ENCODE measurements at places on chromosomes 5 and 9.

GRCh38 chr5:100762108-100762507, 141.0 kb downstream of the ST8SIA4 start:
- no peak for DNase-seq

DNA sequence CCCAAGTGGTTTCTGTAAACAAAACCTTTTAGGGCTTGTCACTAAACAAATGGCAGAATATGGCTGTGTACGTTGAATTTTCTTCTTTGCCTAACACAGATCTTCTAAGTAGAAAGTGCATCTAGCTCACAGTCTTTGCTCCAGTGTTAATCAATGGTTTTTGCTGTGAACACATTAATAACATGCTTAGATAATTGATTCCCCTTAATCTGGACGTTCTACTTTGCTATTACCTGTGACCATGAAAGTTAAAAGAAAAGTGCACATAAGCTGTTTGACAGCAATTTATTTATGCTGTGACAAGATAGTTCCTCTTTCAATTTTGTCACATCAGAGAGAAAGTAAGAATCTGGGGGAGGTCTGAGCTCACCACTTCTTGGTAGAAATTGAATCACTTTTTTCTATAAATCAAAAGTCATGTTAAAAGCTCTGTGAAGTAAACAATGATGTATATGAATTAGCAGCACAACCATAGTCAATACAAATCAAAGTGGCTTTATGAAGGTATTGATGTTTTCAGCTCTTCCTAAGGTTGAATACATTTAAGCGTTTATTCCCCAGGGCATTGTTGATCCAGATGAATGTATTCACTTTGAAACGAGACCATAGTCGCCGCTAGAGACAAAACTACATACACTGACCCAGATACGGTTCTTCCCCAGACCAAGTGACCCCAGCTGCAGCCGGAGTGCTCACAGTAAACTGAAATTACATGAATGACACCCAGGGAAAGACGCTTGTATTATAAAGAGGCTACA, 174.6 kb upstream of the ZNF608 start:
- no peak for DNase-seq

DNA sequence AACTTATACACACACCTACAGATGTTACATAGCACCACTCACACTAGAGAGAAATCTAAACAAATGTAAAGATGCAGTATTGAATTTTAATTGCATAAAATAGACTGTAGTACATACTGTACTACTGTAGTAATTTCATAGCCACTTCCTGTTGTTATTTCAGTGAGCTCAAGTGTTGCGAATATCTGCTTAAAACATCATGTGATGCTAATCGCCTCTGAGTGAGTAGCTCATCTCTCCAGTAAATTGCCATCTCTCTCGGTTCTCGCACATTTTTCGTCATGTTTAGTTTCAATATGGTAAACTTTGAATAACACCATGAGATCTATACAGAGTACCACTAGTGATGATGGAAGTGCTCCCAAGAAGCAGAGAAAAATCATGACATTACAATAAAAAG, 22.0 kb upstream of the ARHGEF28 start:
- no peak for DNase-seq

GRCh38 chr9:16809912-16810610, 60.4 kb downstream of the BNC2 start:
- DNase-seq: peak; percentile 29

DNA sequence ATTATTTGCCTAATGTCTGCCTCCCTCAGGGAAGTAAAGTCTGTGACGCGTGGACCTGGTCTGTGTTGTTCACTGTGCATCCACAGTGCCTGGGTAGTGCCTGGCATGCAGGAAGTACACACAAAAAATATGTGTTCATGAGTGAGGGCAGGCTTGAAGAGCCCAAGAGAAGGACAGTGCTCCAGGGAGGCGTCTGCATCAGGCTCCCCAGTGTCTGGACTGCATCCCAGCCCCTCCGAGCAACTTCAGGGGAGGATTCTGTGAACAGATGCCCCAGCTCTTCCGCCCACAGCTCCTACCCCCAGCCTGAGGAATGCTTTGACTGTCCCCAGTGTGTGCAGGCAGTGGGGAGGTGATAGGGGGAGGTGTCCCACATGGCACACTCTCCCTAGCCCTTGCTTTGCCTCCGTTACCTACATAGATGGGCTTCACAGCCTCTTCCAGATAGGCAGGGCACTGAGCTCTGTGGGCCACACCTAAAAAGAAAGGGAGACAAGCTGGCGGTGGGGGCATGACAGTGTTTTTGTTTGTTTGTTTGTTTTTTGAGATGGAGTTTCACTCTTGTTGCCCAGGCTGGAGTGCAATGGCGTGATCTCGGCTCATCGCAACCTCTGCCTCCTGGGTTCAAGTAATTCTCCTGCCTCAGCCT, 25.4 kb downstream of the IRF1 start:
- no peak for DNase-seq

DNA sequence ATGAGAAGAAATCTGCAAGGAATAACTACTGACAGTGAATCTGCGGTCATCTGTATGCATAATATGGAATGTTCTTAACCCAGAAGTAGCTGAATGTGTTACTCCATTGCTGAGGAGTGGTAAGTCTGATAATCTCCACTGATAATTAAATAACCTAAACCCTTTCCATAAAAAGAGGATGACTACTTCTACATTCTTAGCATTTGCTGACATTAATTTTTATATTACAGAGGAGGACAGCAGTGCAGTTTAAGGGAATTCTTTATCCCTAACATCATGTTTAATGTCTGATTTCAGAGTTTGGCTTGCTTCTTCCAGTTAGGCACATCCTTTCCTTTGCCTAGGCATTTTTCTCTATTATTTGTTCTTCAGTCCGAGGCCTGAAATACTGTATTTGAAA, 52.2 kb downstream of the CDC42SE2 start:
- DNase-seq: no peak

DNA sequence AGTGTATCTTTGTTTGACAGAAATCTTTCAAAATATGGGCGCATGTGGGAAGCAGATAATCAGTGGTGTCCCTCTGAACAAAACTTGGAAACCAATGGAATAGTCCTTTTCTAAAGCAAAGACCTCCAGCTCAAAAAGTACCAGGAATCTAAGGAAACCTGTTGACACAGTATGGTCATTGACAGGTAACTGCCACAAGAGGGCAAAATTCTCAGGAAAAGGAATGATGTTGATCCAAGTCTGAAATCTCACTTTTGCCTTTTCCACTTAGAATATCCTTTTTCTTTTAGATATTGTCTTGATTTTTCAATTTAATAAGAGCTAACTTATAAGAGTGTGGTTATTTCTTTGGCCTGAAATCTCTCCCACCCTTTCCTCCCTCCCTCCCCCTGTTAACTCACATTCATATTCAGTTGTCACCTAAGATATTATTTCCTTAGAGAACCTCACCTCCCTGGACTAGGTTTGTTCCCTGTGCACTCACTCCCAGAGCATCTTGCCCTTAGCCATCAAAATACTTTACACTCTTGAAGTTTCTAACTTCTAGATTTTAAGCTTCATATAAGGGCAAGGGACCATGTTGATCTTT, 59.0 kb upstream of the BARX1 start:
- no peak for DNase-seq
